ENCODE measurements at places on chromosomes 6 and 20.

- no peak for DNase-seq
These were observed 92.6 kb upstream of the SLC22A23 start for GRCh38 chr6:3549314-3549940.

- DNase-seq, result no peak
These were observed 20.2 kb downstream of the KIF25 start for GRCh38 chr6:168017629-168018028.

- no peak for DNase-seq
These were observed 59.6 kb upstream of the GATA5 start for GRCh38 chr20:62535282-62535811.

DNA sequence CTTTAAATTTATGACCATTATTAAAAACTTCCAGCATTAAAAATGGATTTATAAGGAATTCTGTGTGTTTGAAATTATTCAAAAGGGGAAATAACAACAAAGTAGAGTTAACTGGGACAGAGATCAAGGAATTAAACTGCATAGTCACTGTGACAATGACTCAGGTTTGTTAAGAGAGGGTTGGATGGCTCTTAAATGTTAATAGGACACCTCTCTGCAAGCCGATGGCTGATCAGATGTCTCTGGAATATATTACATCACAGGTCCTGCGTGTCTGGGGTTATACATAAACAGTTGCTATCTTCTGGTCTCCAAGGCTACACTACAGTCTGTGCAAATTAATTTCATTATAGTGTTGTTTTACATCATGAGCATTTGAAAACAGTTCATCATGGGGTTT lies 574.3 kb downstream of the COL12A1 start:
- DNase-seq, result no peak

DNA sequence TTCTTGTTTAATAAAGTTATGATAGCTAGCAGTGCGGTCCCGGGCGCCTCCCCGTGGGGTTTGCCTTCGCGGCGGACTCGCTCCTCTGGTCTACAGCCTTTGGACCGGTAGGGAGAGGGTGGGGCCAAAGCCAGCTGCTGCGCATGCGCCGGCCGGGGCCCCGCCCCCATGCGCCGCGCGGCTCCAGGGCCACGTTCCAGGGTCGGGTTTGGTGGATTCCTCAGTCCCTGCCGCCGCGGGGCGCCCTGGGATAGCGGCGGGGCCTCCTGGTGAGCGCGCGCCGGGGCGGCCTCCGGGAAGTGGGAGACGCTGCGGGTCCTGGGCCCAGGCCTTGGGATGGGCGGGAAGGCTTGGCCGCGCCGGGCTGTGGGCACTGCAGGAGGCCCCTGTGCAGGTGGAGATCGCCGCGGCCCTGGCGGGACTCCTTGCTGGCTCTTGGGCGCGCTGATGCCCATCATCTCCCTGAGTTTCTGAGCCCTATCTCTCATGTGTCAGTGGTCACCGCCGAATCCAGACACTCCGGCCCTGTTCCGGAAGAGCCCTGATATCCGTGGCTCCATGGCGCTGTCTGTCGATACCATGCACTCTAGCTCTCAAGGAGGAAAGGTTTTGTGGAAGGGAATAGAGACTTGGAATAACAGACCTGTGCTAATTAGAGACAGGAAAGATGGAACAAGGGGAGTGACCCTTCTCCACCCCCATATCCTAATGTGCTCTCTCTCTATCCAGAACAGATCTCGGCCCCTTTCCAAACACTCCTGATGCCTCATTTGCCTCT lies at the start of gene VARS2:
Gene VARS2 (plus strand): TSS at position 163 of the 778 bp plus-strand sequence. CDS start 599 bp downstream, at position 762.
- DNase-seq, result peak; percentile 90

- no peak for DNase-seq
These were observed 571 bp upstream of the EEF1A2 start for GRCh38 chr20:63499338-63499969.

DNA sequence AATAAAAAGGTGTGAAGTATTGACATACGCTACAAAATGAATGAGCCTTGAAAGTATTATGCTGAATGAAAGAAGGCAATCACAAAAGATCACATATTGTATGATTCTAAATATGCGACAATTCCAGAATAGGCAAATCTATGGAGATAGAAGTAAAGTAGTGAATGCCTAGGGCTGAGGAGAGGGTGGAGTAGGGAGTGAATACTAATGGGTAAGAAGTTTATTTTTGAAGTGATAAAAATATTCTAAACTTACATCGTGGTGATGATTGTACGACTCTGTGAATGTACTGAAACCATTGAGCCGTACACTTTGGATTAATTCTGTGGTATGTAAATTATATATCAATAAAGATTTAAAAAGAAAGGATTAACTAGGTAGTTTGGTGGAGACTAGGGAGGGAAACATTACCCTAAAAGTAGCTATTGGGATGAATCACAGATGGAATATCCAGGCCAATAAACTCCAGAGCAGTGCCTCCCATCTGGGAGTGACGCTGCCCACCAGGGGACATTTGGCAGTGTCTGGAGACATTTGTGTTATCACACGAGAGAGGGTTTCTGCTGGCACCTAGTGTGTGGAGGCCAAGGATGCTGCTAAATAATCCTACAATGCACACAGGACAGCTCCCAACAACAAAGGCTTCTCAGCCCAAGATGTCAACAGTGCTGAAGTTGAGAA lies 214.2 kb upstream of the PCSK2 start:
- DNase-seq, result peak; percentile 63

- DNase-seq, result no peak
These were observed 4.9 kb downstream of the TCF15 start for GRCh38 chr20:605237-605636.

GRCh38 chr6:143772116-143773086 lies 70.7 kb upstream of the LTV1 start:
- no peak for DNase-seq

GRCh38 chr6:2839195-2839981 lies 2.3 kb downstream of the SERPINB1 start:
- peak; percentile 7 for DNase-seq

DNA sequence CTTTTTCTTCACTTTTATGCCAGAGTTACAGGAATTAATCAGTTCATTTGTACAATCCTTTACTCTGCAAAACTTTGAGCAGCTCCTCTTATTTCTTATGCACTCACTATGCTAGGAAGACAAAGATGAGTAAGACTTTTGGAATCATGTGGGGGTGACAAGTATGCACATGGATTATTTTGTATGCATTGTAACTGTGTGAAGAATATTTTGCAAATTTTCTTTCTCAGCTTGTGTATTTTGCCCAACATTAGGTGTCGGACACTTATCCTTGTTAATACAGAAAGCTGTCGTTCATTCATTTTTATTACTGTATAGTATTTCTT lies 88.6 kb downstream of the PPP1R14C start:
- DNase-seq, result no peak

DNA sequence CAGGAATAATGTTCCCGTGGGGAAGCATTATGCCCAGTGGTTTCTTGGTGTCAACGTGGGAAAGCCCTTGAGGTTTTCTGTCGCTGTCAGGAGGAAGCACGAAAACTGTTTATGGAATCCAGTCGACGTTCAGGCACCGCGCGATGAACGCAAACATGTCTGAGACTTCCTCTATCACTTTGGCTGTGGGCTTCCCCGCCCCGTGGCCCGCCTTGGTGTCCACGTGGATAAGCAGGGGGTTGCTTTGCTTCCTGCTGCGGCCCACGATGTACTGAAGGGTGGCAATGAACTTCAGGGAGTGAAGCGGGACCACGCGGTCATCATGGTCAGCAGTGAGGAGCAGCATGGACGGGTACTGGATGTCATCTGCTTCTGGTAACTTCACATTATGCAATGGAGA lies 98.2 kb upstream of the POPDC3 start:
- DNase-seq, result no peak

- DNase-seq, result no peak
These were observed 21.9 kb downstream of the TOP1 start for GRCh38 chr20:41050361-41051008.

DNA sequence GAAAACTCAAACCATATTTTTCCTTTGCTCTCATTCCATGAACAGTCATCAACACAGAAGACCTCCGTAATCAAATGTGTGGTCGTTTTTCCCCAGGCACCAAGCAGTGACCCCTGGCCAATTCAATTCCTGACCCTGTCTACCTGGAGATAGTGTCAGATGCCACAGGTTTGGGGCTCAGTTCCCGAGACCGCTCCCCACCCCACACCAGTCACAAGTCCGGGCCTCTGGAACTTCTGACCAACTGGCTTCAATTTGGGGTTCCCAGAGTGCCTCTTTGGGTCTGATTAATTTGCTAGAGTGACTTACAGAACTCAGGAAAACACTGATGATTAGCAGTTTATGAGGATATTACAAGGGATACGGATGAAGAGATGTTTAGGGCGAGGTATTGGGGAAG lies 6.0 kb downstream of the IGF2R start:
- DNase-seq, result no peak

GRCh38 chr20:10357061-10357708 lies 76.8 kb downstream of the MKKS start:
- no peak for DNase-seq

- no peak for DNase-seq
These were observed 90.0 kb upstream of the SAMD5 start for GRCh38 chr6:147418523-147418922.

GRCh38 chr20:50202677-50203076 lies 12.0 kb downstream of the CEBPB start:
- DNase-seq, result no peak

- no peak for DNase-seq
These were observed 594.3 kb downstream of the UTRN start for GRCh38 chr6:144879436-144879835.

GRCh38 chr6:122571888-122572287 lies 38.3 kb upstream of the PKIB start:
- DNase-seq, result no peak

DNA sequence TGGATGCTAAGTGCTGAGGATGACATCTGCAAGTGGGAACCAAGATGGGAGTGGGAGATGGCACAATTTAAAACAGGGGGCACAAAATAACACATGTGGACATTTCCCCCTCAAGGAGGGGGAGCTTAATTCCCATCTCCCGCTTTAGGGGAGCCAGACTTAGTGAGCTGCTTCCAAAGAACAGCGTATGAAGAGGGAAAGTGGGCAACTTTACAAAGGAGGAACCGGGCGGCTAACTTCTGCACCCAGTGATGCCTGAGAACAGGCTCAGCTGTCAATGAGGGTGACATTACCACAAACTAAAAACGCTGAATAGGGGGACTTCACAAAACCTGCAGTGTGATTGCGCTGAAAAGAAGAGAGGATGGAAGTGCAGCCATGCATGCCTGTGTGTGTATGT lies 95.5 kb upstream of the NXT1 start:
- no peak for DNase-seq

- DNase-seq, result no peak
These were observed 57.3 kb downstream of the PHACTR3 start for GRCh38 chr20:59661621-59662020.

- peak; percentile 54 for DNase-seq
These were observed 32.6 kb upstream of the PHACTR3 start for GRCh38 chr20:59571551-59572314.

DNA sequence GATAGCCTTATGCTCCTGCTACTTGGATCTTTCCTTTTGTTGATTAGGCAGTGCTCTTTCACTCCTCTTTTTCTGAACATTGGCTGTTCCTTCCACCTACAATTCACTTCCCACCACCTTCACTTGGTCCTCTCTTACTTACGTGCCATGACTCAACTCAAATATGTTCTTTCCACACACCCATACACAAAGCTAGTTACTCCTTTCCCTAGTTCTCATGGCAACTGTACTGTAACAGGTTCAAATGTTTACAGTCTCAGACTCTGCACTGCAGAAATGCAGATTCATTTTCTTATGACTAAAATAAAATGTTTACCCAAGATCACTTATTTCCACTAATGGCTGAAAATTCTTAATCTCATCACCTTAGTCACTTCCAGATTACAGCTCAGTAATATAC lies 174.0 kb upstream of the TSHZ2 start:
- DNase-seq, result no peak

GRCh38 chr20:63046841-63047240 lies 40.1 kb upstream of the BHLHE23 start:
- DNase-seq, result no peak

GRCh38 chr6:166692723-166693302 lies 65.8 kb upstream of the RPS6KA2 start:
- no peak for DNase-seq

All from NCI-H446 (cell line).